H54 (cell line): ENCODE measurements at places on chromosomes 13 and 19.

- DNase-seq = no peak
These were observed 107.5 kb downstream of the PCDH17 start for GRCh38 chr13:57739089-57739488.

- DNase-seq = no peak
These were observed 972.1 kb downstream of the SLITRK5 start for GRCh38 chr13:88643233-88643632.

DNA sequence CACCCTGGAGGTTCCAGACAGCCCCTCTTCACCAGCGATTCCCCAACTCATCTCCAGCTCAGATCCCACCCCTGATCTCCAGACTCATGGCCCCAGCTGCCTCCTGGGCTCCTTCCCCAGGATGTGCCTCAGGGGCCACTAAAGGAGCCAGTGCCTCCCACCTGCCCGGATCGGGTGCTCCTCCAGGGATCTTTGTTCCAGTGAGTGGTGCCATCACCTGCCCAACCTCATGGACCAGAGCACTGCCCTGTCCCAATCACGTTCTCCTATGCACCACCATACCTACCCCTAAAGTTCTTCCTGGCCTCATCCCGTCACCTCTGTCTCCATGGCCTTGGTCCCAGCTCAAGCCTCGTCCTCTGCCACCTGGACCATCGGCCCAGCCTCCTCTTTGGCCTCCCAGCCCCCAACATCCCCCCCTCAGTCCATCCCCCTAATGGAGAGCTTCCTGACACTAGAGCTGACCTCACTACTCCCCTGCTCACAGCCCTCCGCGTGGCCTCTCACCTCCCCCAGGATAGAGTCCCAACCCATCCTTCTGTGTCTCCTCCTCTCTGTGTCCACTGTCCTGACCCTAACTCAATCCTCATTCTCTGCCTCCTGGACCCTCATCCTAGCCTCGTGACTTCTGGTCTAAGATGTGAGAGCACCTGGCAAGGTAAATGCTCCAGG, 8.8 kb upstream of the GARIN5A start:
- no peak for DNase-seq

DNA sequence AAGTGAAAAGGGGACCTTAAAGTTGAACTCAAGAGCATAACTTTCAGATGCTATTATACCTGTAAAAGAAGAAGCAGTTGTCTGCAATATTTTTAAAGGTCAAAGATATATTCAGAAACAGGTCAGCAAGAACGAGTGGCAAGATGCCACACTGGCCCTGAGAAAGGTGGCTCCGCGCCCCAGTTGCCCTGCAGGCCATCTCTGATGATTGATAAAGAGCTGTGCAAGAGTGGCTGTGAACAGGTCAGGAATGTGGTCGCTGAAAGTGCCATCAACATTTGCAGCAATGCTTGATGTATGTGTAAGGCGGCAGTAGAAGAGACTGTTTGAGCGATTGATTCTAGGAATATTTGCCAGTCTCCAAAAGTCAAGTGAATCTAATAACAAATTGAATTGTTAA, 664.2 kb upstream of the SLC10A2 start:
- no peak for DNase-seq

DNA sequence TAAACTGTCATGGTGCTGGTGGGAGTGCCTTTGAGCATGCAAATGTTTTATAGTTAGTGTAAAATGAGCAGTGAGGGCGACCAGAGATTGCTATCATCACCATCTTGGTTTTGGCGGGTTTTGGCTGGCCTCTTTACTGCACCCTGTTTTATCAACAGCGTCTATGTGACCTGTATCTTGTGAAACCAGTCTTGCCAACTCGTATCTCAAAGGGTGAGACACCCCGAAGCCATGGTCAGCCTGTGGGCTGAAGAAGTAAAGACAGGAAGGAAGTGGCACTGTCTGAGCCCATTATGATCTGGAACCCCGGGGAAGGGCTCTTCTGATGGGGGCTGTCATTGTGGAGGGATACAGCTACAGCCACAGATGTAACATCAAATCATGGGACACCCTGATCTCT, 81.5 kb upstream of the FAM216B start:
- no peak for DNase-seq

DNA sequence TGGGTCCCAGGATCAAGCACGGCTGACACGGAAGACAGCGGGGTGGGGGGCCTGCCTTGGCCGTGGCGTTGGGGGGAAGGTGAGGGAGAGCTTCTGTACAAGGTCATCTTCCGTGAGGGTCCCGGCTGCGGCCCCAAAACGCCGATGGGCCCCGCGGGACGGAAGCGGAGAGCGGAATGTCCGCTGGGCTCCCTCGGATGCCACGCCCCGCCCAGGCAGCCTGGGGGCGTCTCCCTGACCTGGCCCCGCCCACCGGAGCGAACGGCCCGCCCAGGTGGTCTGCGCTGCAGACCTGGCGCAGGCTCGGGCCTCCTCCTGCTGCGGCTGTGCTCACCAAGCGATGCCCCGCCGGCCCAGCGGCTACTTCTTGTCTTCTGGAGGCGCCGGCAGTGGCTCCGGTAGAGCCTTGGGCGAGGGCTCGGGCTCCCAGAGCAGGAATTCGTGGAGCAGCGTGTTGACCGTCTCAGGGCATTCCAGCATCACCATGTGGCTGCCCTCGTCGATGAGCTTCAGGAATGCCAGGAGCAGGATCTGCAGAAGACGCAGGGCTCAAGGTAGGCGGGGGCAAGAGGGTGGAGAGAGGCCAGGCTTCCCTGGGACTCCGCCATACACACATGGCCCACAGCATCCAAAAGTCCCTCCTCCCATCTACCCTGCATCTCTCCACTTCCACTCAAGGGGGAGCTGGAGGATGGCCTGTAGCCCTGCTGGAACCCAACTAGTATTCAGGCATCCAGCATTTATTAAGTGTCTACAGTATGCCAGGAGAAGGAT, 10.7 kb downstream of the ABHD8 start:
- peak; percentile 94 for DNase-seq

DNA sequence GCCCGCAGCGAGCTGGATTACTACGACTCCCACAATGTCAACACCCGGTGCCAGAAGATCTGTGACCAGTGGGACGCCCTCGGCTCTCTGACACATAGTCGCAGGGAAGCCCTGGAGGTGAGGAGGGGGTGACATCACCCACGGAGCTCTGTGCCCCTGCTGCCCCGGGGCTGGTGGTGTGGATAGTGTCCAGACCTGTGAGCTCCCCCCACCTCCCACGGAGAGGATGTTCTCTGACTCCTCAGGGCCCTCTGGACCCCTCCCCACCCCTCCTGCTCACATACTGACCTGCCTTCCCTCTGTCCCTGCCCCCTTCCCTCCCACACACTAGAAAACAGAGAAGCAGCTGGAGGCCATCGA, 20.7 kb downstream of the CAPN12 start:
- no peak for DNase-seq

GRCh38 chr13:34678154-34678553, 263.9 kb upstream of the NBEA start:
- DNase-seq = no peak

DNA sequence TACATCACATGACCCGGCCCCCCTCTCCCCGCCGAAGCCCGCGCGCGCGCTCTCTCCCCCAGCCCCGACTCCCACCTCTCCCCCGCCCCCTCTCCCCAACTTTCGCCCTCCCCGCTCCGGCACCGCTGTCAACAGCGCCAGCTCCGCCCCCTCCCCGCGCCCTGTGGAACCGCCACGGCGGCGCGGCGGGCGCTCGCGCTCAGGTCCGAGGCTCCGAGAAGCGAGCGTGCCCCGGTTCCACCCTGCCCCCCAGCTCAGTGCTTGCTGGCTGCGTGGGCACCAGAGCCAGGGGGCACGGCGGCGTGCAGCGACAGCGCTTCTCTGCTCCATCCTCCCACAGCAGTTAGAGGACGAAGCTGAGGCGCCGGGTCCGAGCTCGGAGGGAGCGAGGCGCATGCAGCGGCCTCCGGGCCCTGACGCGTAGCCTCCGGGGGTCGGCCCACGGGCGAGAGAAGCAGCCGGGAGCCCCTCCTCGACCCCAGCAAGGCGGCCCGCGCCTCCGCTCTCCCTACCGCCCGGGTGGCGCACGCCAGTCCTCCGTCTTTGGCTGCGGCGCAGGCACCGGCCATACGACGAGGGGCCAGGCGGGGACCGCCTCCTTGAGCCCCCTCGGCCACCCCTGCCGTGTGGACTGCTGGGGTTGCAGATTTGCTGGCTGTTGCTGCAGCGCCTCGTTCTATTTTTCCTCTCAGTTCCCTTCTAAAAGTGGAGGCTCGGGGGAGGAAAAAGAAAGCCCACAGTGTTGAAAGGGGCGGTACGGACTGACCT, 109.5 kb downstream of the KCNRG start:
- peak; percentile 82 for DNase-seq

GRCh38 chr13:75934889-75935288, 298.8 kb downstream of the LMO7 start:
- no peak for DNase-seq

GRCh38 chr13:94352057-94352456, 127.4 kb downstream of the DCT start:
- DNase-seq = no peak

- no peak for DNase-seq
These were observed 109.2 kb upstream of the SLC7A1 start for GRCh38 chr13:29704648-29705047.

GRCh38 chr19:41910240-41910991, 17.8 kb downstream of the ERFL start:
- DNase-seq = no peak

DNA sequence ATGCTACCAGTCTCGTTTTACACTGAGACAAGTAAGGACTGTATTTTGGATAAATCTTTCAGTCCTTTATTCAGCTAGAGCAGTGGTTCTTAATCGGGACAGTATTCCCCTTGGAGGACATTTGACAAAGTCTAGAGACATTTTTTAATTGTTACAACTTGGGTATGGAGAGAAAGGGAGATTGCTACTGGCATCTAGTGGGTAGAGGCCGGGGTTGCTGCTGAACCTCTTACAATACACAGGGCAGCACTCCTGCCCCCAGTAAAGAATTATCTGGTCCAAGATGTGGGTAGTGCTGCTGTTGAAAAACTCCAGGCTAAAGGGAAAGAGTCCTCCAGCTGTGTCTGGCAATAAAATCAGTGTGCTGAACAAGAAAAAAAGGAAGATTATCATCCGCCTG, 334.8 kb downstream of the SLC7A1 start:
- DNase-seq = no peak

DNA sequence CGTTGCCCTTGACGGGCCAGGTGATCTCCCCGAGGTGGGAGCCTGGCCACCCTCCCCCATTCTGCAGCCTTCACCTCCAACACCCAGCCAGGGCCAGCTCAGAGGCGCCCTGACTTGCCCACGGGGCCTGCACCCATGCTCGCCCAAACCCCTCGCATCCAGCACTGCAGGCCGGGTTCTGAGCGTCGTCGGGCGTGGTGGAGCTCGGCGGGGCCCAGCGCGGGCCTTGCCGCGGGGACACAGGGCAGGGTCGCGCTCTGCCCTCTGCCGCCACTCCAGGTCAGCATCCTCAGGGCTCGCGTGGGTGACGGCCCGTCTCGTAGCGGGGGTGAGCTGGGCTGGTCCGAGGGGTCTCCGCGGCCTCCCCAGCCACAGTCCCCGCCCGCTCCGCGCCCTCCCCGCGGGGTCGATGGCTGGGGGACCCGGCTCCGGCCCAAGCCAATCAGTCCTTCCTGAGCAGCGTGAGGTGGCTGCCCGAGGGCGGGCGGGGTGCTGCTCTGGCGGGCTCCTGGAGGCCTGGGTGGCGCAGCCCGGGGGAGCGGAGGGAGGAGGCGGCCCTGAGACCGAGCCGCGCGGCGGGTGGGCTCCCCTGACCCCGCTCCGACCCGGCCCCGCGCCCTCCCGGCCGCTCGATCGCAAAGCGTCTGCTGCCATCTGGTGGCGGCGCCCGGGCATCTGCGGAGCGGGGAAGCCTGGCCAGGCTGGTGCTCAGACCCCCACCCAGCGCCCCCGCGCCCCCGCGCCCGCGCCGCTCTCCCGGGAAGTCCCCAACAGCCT, 61.4 kb downstream of the CCNE1 start:
- DNase-seq = peak; percentile 80

- peak; percentile 69 for DNase-seq
These were observed 18.0 kb upstream of the PNMA8B start for GRCh38 chr19:46513461-46514236.

DNA sequence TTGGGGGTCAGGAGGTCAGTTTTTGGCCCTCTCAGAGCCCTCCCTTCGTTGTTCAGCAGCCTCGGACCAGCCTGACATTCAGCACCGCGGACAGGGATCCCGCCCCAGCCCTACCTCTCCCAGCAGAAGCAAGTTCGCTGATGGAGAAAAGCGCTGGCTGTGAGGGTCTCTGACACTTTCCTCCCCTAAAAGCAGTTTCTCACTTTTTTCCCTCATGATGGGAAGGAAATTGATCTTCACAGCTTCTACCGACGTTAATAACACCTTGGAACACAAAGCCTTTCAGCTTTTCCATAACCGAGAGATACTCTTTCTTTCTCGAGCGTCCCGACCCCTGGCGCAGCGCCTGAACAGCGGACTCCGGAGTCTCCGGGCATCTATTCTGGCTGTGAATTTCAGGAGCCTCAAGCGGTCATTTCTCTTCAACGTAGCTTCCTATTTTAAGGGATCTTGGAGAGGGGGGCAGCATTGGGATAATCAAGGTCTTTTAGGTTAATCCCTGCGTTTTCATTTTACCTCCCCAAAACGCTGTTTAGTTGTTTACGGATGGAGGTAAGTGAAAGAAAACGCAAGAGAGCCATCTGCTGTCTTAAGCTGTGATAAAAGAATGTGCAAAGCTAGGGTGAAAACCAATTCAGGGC, 467.2 kb downstream of the ITGBL1 start:
- no peak for DNase-seq

- no peak for DNase-seq
These were observed 13.3 kb downstream of the CAPN12 start for GRCh38 chr19:38730731-38731589.

DNA sequence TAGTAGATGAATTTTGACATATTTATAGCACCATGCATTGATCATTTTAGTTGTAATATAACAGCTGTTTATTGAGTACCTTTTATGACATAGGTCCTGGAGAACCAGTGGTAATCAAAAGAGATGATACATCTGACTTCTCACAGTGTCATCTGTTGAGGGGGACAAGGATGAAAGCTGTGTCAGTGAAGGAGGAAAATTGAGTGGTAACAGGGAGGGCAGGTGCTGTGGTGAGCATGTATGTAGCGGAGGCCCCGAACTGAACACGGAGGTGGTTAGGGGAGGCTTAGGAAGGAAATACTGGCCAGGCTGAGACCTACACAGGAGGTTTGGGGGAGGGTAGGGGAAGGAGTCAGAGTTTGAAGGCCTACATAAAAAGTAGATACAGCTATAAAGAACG, 199.7 kb downstream of the GGACT start:
- no peak for DNase-seq

GRCh38 chr13:42524487-42525034, 49.4 kb upstream of the TNFSF11 start:
- DNase-seq = no peak

GRCh38 chr19:3833578-3834348, 35.1 kb downstream of the ZFR2 start:
- no peak for DNase-seq

DNA sequence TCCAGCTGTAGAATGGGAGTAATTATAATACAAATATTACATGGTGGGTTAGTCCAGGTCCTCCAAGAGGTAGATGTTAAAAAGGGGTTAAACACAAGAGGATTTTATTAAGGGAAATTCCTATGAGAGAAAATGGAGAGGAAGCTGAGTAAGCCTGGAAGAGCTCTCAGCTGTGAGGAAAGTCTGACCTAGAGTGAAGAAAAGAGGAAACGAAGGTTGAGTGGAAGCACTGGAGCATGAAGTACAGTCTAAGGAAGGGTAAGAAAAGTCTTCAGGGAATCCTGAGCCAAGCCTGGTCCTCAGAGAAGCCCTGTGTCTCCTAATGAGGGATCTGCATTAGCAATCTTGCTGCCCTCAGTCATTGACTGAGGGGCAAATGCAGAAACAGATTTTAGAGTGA, 506.2 kb downstream of the GPC5 start:
- no peak for DNase-seq

GRCh38 chr19:2244486-2244885, 4.6 kb upstream of the AMH start:
- no peak for DNase-seq
